Right atrium auricular region (tissue), 2 donors: ENCODE measurements at places on chromosomes 5 and 9.

DNA sequence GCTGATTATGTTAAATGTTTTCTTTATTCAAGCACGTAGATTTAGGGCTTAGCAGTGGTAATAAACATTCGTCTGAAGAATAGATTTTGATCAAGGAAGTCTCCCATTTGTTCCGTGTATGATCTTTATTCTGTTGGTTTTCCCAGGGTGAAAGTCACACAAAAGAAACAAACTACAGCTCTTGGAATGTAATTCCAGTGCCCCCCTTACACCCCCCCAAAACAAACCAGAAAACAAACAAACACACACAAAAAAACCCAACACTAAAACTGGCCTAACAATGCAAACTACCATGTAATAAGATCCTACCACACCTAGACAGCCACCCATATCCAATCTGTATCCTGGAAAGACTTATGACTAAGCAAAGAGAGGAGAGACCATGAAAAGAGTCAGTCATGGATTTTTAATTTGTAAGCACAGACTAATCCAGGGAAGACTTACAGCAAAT, 196.2 kb upstream of the ELL2 start:
- DNase-seq: no peak

GRCh38 chr5:116583862-116584222, 9.2 kb upstream of the SEMA6A start:
- no peak for DNase-seq

GRCh38 chr5:150636391-150637244, 3.8 kb upstream of the SYNPO start:
- no peak for DNase-seq

- DNase-seq: no peak
Observed at GRCh38 chr9:99590840-99591239, 230.8 kb upstream of the NR4A3 start.

GRCh38 chr9:90508940-90509339, 133.7 kb downstream of the DIRAS2 start:
- no peak for DNase-seq

DNA sequence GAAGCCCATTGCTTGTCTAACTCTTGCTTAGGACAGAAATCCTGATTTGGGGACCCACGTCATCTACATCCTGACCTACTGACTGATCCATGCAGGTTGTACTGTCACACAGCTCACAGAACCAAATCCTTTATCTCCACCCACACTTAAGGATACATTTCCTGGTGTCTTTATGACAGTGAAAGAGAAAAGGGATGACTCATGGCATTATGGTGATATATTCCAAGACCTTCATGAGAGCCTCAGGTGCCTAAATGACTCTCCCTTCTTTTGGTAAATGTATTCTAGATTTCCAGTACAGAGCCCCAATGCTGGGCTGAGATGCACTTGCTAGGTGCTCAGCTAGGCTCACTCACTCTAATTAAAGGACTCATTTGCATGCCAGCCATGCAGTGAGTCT, 26.0 kb upstream of the DMRT2 start:
- DNase-seq: no peak
